Left renal pelvis (tissue), 4 donors: ENCODE measurements at places on chromosomes 1 and 21. TPM values are rescaled to one million over a fixed set of nuclear protein-coding genes. Genes with fewer than 3 reads are reported as not detected.

The MATN1 gene
- polyA plus RNA-seq, result 0.13 TPM

DNA sequence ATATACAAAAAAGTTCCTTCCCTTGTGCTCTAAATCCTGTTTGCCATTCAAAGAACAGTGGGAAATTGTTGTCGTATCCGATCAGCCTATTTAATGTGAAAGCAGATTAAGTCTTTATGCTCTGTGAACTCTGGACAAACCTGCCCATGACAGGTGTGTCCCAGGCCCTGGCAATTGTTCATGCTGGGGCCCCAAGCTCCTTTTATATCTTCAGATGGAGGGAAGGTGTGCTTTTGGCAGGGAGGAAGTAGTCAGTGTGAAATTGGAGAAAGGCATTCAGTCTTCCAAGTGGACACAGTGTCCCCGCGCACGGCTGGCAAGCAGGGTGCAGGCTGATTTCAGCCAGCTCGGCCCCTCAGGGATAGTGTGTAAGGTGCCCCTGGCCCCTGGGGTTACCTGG lies 135.1 kb upstream of the F3 start:
- DNase-seq, result no peak

GRCh38 chr1:60861961-60862567 lies 220.3 kb upstream of the NFIA start:
- DNase-seq, result no peak

GRCh38 chr1:15701784-15702183 lies 17.7 kb downstream of the PLEKHM2 start:
- DNase-seq, result no peak
